ENCODE measurements at places on chromosomes 1 and 21.

- DNase-seq: peak; percentile 41
Measured at GRCh38 chr1:218365226-218365999, 20.3 kb downstream of the TGFB2 start.

DNA sequence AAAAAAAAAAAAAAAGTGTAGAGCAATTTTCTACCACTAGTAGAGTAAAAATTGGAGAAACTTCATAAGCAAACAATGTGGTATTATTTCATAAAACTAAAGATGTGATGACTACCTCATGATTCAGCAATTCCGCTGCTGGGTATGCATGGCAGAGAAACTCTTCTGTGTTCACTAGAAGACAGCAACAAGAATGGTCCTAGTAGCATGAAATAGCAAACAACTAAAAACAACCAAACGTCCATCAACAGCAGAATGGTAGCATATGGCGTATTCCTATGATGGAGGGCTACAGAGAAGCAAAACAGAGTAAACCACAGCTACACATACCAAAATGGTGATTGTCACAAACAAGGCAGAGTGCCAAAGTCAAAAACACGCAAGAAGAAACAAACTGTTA, 18.9 kb downstream of the HTR1D start:
- peak; percentile 94 for DNase-seq

- DNase-seq: no peak
Measured at GRCh38 chr1:213425376-213426030, 374.5 kb downstream of the RPS6KC1 start.

- DNase-seq: no peak
Measured at GRCh38 chr1:25023190-25023578, 93.1 kb upstream of the RUNX3 start.

GRCh38 chr1:97307151-97307550, 585.6 kb downstream of the PTBP2 start:
- DNase-seq: no peak

DNA sequence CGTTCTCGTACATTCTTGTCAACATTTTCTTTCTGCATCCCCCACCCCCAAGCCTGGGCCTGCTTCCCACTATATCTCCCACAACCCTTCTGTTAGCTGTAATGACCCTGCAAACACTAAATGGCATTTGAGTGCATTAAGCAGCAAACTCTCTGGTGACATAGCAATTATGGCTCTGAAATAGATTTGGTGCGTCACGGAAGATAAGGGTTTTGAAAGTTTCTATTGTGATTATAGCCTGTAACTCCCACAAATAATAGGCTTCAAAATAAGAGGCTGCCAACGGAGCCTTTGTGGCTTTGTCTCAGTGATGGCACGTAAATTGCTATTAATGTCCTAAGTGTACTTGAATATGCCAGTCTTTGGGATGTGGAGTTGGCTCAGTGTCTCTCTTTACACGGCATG, 277.6 kb downstream of the PBX1 start:
- DNase-seq: peak; percentile 22

DNA sequence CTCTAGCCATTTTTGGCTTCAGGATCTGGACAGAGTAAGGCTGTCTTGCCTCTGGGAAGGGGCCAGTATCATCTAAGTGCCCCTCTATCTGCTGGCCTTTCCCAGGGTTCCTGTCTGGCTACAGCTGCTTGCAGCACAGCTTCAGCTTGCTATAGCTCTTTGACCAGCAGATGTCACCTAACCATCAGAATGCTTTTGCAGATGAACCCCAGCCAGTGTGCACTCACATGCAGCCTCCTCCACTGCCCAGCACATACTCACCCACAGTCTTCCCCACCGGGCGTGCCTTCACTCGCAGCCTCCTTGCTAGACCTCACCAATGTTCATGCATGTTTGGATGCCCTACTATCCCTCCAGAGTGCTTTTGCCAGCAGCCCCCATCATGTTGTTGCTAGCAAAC, 769.0 kb downstream of the BRINP3 start:
- DNase-seq: no peak

GRCh38 chr1:20668581-20668980, 7.4 kb upstream of the DDOST start:
- no peak for DNase-seq

Measured in astrocyte of the hippocampus (primary cell).